ENCODE measurements at places on chromosomes 16 and 17. TPM values are rescaled to one million over a fixed set of nuclear protein-coding genes. Genes with fewer than 3 reads are reported as not detected.

SLC46A1 gene
- total RNA-seq = 5.3 TPM

SMIM22 gene
- total RNA-seq = not detected

KRT25 gene
- not detected for total RNA-seq

TMEM114 gene
- not detected for total RNA-seq

CRYBA1 gene
- not detected for total RNA-seq

MAZ gene
- total RNA-seq = 284 TPM

PIRT gene
- 3.5 TPM for total RNA-seq

KRTAP2-1 gene
- total RNA-seq = not detected

TERB1 gene
- not detected for total RNA-seq

GNGT2 gene
- total RNA-seq = 2.1 TPM

UMOD gene
- total RNA-seq = not detected

ZG16B gene
- total RNA-seq = not detected

CTRB1 gene
- not detected for total RNA-seq

JPH3 gene
- 0.45 TPM for total RNA-seq

AOC2 gene
- total RNA-seq = 2.0 TPM

GPR142 gene
- total RNA-seq = not detected

KRTAP1-1 gene
- total RNA-seq = not detected

KRT32 gene
- total RNA-seq = not detected

TPSG1 gene
- 0.50 TPM for total RNA-seq

UTS2R gene
- total RNA-seq = not detected

MYH1 gene
- total RNA-seq = not detected

KIF19 gene
- total RNA-seq = 1.2 TPM

FASN gene
- 63.6 TPM for total RNA-seq

SULT1A4 gene
- total RNA-seq = 7.5 TPM

ACSM2B gene
- not detected for total RNA-seq

ASPSCR1 gene
- total RNA-seq = 18.4 TPM

CCDC40 gene
- 9.5 TPM for total RNA-seq

GP1BA gene
- total RNA-seq = 0.33 TPM

ATP2C2 gene
- not detected for total RNA-seq

CFAP97D1 gene
- 0.19 TPM for total RNA-seq

KRTAP4-3 gene
- not detected for total RNA-seq
